ENCODE measurements at places on chromosomes 2 and 18. TPM values are rescaled to one million over a fixed set of nuclear protein-coding genes. Genes with fewer than 3 reads are reported as not detected.

Gene TACR1
- 0.30 TPM for total RNA-seq

Gene MYO5B
- 0.50 TPM for total RNA-seq

Gene ACYP2
- total RNA-seq = 81.3 TPM

Gene MOB4
- total RNA-seq = 43.2 TPM

Gene ATP6V1C2
- 0.28 TPM for total RNA-seq

Gene TUBB6
- total RNA-seq = 71.0 TPM

Gene SUCLG1
- 286 TPM for total RNA-seq

Gene CRYGB
- not detected for total RNA-seq

Gene CTIF
- total RNA-seq = 59.5 TPM

Gene FHOD3
- 430 TPM for total RNA-seq

Gene DSG1
- total RNA-seq = 2.6 TPM

Gene SERPINB11
- not detected for total RNA-seq

Gene PROC
- not detected for total RNA-seq

Gene FARSB
- 21.2 TPM for total RNA-seq

Gene GNAL
- total RNA-seq = 1.4 TPM

Gene LRP1B
- total RNA-seq = 0.02 TPM

All from heart right ventricle (tissue), 16 donors.